ENCODE measurements at places on chromosomes 11 and 22. TPM values are rescaled to one million over a fixed set of nuclear protein-coding genes. Genes with fewer than 3 reads are reported as not detected.

Gene SCGB2A2
- not detected for total RNA-seq

Gene CCDC88B
- total RNA-seq = 11.2 TPM

Gene DEFB131B
- not detected for total RNA-seq

Gene MS4A15
- 0.11 TPM for total RNA-seq

Gene SWAP70
- total RNA-seq = 34.4 TPM

Gene OR10A3
- total RNA-seq = not detected

Gene POU2AF1
- total RNA-seq = not detected
